Psoas muscle (tissue), 8 donors: ENCODE measurements at places on chromosomes 3 and 15. TPM values are rescaled to one million over a fixed set of nuclear protein-coding genes. Genes with fewer than 3 reads are reported as not detected.

DNA sequence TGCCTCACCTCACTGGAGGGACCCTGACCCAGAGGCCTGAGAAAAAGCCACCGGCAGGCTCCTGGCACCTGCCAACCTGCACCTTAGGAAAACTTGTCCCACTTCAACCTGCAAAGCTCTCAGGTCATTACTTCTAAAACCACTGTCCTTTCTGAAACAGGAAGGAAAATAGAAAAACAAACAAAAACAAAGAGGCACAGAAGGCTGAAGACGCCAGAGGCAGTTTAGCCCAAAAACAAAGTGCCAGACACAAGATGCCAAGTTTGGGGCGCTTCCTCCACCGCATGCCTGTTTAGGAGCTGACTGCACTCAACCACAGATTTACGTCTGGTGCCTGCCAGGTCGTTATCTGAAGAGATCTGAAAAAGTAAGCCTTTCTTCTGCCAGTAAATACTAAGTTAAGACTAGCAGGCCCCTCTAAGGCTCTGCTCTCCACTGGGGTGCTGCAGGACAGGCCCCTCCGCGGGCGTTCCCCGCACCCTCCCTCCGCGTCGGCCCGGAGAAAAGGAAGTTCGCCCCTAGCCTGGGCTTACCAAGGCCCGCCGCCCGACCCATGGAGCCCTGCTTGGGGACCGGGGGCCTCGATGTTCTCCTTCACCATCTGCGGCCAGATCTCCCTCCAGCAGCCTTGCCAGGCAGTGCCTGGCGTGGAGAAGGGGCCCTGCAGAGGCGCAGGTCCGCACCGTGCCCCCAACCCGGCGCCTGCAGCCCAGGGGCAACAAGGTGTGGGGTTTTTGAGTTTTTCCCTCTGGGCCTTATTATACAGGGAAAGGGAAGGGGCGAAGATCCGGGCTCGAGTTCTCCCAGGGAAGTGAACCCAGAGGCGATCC lies 1.3 kb downstream of the GOLGA8A start:
- H3K27ac ChIP-seq, result peak overlapping the region; percentile 60
- peaks cover 13% of the 10 kb centered on the region for H3K4me1 ChIP-seq
- no peak for DNase-seq
- no peaks in the 10 kb centered on the region for H3K27me3 ChIP-seq
- H3K4me3 ChIP-seq, result peak overlapping the region; percentile 70

- H3K36me3 ChIP-seq, result no peaks in the 10 kb centered on the region
- no peak for DNase-seq
- no peak overlapping the region for H3K27ac ChIP-seq
- H3K4me3 ChIP-seq, result no peak overlapping the region
These were observed 54.5 kb upstream of the FNDC3B start for GRCh38 chr3:171984883-171985282.

GRCh38 chr3:124202754-124203153 lies 210.8 kb upstream of the ROPN1 start:
- no peaks in the 10 kb centered on the region for H3K36me3 ChIP-seq
- H3K27ac ChIP-seq, result no peak overlapping the region
- peaks cover 14% of the 10 kb centered on the region for H3K4me1 ChIP-seq
- H3K27me3 ChIP-seq, result no peaks in the 10 kb centered on the region

DNA sequence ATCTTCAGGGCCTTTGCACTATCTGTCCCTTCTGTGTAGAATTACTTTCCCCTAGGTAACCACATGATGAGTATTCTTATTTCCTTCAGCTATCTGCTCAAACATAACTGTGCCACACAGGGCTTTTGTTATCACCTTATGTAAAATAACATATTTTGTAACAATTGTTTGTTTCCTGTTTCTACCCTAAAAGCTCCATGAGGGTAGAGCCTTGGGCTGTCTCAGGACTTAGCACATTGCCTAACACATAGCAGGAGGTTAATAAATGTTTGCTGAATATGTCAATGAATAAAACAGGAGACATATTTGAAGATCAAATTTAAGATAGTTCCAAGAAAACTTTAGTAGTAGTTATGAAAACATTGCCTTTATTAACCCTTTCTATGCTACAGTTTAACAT lies 14.7 kb downstream of the VGLL3 start:
- H3K27ac ChIP-seq, result no peak overlapping the region
- no peaks in the 10 kb centered on the region for H3K4me1 ChIP-seq
- no peak overlapping the region for H3K4me3 ChIP-seq
- H3K27me3 ChIP-seq, result no peaks in the 10 kb centered on the region
- H3K36me3 ChIP-seq, result no peaks in the 10 kb centered on the region

DNA sequence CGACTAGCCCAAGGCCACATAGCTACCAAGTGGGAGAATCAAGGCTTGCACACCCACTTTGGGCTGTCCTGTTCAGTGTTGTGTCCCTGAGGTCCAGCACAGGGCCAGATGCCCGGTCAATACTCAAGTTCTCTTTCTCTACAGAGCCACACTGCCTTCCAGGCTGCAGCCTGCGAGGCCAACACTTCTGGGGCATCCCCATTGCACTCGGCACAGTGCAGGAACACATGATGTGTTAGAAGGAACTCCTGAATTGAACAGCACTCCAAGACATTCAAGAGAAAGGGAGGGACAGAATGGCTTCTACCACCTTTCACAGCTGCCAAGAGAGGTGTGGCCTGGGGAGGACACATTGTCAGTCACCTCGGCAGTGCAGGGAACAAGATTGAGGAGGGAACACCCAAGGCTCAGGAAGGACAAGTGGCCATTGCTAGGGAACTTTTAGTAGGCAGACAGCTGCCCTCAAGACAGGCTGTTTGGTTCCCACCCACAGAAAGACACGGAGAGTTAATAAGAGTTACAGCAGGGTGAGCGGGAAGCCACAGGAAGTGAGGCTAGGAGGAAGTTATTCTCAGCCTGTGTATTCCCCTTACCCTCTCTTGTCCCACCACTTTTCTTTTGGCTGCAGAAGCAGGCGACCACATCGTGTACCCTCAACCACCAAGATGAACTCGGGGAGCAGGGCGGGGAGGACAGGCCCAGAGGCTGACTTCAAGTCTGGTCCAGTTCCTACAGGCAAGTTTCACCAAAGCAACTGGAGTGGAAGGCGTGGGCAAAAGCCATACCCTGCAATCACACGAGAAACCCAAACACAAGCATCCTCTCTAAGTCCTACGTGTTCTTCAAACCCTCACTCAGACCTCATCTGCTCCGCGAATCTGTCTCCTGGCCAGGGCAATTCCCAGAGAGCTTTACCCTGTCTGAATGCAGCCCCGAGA lies 69.4 kb downstream of the SRGAP3 start:
- no peak for DNase-seq
- no peak overlapping the region for H3K27ac ChIP-seq
- no peak overlapping the region for H3K4me3 ChIP-seq
- H3K27me3 ChIP-seq, result no peaks in the 10 kb centered on the region
- H3K36me3 ChIP-seq, result no peaks in the 10 kb centered on the region
- peaks cover 17% of the 10 kb centered on the region for H3K4me1 ChIP-seq

GRCh38 chr3:146403792-146404191 lies 65.6 kb downstream of the PLSCR2 start:
- no peak for DNase-seq
- no peaks in the 10 kb centered on the region for H3K27me3 ChIP-seq
- no peak overlapping the region for H3K27ac ChIP-seq
- no peaks in the 10 kb centered on the region for H3K4me1 ChIP-seq
- no peak overlapping the region for H3K4me3 ChIP-seq

GRCh38 chr3:79661896-79662295 lies 105.9 kb downstream of the ROBO1 start:
- H3K27ac ChIP-seq, result no peak overlapping the region
- no peaks in the 10 kb centered on the region for H3K27me3 ChIP-seq
- DNase-seq, result no peak
- H3K4me3 ChIP-seq, result no peak overlapping the region

GRCh38 chr3:189718215-189718614 lies 87.0 kb downstream of the TP63 start:
- H3K36me3 ChIP-seq, result peaks cover 17% of the 10 kb centered on the region
- H3K27me3 ChIP-seq, result no peaks in the 10 kb centered on the region
- DNase-seq, result no peak

- no peaks in the 10 kb centered on the region for H3K27me3 ChIP-seq
- no peak for DNase-seq
- H3K27ac ChIP-seq, result no peak overlapping the region
- H3K4me1 ChIP-seq, result no peaks in the 10 kb centered on the region
- no peak overlapping the region for H3K4me3 ChIP-seq
- no peaks in the 10 kb centered on the region for H3K36me3 ChIP-seq
These were observed 80.7 kb downstream of the FBLN2 start for GRCh38 chr3:13629644-13630043.

GRCh38 chr3:55795746-55796145 lies 308.6 kb upstream of the WNT5A start:
- H3K4me1 ChIP-seq, result no peaks in the 10 kb centered on the region
- H3K4me3 ChIP-seq, result no peak overlapping the region
- H3K27me3 ChIP-seq, result no peaks in the 10 kb centered on the region
- no peak overlapping the region for H3K27ac ChIP-seq
- no peaks in the 10 kb centered on the region for H3K36me3 ChIP-seq

Gene PCSK6
- 23.1 TPM for total RNA-seq

Gene CAMK1
- 5.0 TPM for total RNA-seq

Gene HCN4
- not detected for total RNA-seq
